ENCODE measurements at places on chromosomes 11 and 22.

GRCh38 chr22:47046411-47047065 is 284.1 kb downstream of the TBC1D22A start:
- no peak for DNase-seq

DNA sequence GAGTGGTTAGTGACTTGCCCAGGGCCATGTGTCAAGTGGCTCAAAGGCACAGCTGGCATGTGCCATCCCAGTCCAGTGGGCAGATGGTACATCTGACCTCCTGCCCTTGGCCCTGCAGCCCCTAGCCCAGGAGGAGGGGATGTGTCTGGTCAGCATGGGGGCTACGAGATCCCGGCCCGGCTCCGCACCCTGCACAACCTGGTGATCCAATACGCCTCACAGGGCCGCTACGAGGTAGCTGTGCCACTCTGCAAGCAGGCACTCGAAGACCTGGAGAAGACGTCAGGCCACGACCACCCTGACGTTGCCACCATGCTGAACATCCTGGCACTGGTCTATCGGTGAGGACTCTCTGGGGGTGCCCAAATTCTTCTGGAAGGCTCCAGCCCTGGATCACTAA is 5.7 kb upstream of the RAB1B start:
- DNase-seq = no peak

DNA sequence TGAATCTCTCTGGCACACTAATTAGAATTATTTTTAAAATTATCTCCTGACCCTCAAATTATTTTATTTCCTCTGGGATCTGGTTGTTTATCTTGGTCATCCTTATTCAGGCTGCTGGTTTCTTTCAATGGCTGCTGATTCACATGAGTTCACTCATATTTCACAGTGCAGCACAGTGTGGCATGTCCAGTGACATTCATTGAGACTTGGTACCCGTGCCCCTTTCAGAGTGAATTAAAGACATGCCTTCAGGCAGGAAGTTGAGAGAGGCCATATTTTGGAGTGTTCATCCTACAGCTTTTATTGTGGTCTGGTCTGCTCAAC is 13.5 kb downstream of the DCPS start:
- DNase-seq = no peak

DNA sequence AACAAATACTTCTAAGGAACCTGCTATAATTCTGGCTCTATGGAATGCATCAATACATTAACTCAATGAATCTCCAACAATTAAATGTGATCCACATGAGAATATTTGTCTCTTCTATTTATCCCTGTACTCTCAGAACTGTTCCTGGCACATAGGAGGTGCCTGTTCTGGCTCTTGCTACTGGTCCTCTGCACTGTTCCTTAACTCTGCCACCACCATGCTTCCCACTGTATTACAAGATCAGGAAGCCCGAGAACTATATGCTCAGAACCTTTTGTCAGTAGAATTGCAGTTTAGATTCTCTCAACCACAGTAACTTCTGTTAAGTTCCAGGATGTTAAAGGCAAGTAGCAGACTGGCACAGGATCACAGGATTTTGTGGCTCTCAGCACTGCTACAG is 376.3 kb upstream of the CCDC90B start:
- no peak for DNase-seq

DNA sequence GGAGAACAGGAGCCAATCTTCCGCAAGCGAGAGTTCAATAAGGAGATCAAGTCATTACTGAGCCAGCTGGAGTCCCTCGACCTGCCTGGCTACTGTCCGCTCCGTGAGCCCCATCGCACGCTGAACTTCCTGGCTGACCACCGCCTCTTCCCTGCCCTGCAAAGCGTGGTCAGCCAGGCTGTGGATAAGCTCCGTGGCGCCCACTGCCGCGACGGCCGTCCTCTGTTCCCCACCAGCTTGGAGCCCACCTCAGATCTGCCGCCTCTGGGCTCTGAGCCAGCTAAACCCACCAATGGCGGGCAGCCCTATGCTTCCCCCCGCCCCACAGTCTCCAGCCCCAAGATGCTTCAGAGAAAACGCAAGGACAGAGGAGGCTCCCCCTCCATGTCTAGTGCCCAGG is 2.3 kb downstream of the CCDC116 start:
- DNase-seq = no peak

- DNase-seq = no peak
Observed at GRCh38 chr22:49042877-49043859, 784.5 kb downstream of the BRD1 start.

- DNase-seq = no peak
Observed at GRCh38 chr11:8375460-8375859, 111.8 kb upstream of the LMO1 start.

DNA sequence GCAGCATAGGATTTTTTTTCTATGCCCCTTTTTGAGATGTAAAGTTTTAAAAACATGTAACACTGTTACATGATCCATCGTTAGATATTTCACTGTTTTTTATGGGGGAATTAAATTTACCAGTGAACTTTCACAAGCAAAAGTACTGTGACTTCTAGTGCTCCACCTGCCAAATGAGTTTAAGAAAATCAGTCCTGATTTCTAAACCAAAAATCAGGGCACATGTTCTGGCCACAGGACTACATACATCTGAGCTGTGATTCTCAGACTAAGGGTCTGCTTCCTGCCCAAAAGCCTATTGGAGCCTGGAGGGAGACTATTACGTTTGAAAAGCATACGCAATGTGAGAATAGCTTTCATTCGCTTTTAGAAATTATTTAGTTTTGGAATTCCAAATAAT is 22.5 kb downstream of the TMPRSS13 start:
- no peak for DNase-seq

DNA sequence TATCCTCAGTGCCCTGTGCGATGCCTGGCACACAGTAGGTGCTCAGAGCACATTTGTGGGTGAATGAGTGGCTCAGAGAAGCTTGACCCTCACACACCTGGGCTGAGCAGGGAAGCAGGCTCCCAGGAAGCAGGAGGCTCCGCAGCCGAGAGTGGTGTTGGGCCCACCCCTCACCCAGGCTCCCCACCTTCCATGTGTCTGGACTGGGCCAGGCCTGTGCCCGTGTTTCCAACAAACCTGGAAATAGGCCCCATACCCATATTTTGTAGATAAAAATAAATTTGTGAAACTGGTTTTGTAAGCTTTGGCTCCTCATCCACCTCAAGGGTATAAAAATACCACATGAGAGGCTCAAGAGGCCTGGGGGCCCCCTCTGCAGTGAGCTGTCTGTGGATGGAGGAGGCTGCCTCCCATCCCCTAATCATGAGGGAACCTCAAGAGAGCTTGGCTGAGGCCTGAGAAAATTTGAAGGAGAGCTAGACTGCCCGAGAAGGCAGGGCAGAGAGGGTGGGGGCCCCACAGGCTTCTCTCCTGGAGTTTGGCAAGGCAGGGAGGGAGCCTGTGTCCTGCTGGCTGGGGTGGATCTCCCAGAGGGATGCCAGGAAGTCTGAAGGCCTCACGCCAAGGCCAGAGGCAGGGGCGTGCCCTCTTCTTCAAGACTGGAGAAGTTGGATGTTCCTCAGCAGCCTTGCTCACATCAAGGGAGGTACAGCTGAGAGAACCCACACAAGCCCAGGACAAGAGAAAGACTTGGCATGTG is 147.0 kb upstream of the NECTIN1 start:
- DNase-seq = no peak

DNA sequence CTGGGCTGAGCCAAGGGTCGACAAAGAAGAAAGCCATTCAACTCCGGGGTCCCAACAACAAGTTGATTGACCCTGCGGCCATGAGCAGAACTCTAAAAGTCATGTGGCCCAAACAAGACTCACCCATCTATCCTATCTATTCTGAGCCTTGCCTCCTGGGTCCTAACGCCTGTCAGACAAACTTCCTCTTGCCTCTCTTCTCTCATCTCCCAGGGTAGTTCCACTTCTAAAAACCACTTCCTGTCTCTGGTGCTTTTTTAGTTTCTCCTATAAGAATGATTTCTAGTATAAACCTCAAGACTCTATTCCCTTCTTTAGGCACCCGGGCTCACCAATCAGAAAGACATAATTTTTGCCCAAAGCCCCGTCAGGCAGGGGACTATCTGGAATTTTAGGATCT is 530.2 kb downstream of the DLG2 start:
- DNase-seq = no peak

GRCh38 chr11:111194860-111195568 is 50.5 kb upstream of the POU2AF2 start:
- DNase-seq = no peak

- no peak for DNase-seq
Observed at GRCh38 chr22:46846832-46847355, 84.4 kb downstream of the TBC1D22A start.

DNA sequence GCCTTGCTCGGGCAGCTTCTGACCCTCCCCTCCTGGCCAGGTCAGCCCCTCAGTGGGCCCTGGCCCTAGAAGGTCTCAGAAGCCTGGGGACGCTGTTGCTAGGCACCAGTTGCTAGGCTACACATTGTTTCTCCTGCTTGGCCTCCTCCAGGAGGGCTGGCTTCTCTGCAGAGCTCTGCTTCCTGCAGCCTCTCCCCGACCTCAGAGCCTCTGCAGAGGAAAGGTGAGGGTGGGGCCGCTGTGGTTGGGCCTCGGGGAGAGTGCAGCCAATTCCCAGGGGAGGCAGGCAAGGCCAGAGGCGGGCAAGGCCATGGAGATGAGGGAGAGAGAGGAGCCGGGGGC is 27.6 kb upstream of the LRRC10B start:
- no peak for DNase-seq

GRCh38 chr11:121426476-121427399 is 25.4 kb upstream of the SORL1 start:
- no peak for DNase-seq

DNA sequence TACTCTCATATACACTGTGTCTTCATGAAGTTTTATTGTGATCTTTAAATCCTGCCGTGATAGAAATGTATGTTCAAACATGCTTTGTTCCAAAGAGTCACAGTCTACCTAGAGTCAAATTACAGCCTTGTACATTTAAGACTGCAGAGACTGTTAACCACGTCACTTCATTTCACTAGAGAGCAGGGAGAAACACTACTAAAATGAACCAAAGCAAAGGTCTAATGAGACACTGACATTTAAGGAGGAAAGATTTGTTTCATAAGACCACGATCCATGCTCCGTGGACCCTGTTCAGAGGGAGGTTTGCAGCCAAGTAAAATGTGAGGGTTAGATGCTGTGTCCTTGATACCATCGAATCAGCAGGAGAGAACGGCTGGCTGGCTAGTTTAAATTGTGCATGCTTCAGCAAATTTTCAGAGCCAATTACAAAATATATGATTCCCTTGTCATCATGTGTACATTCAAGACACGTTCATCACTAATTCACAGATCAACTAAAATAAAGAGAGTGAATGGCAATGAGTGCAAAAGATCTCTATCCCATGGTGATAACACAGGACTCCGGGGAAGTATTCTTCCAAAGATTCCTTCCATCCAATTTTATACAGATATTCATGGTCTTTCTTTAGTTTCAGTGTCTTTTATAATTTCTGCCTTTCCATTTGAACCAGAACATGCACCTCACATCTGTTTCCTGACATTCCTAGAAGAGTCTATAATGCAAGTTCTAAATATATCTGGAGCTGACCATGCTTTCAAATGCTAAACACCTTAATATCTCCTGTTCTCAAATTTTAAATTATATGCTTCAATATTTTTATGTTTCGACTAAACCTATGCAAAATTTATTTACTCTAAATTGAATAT is 960.9 kb upstream of the FAT3 start:
- DNase-seq = no peak

DNA sequence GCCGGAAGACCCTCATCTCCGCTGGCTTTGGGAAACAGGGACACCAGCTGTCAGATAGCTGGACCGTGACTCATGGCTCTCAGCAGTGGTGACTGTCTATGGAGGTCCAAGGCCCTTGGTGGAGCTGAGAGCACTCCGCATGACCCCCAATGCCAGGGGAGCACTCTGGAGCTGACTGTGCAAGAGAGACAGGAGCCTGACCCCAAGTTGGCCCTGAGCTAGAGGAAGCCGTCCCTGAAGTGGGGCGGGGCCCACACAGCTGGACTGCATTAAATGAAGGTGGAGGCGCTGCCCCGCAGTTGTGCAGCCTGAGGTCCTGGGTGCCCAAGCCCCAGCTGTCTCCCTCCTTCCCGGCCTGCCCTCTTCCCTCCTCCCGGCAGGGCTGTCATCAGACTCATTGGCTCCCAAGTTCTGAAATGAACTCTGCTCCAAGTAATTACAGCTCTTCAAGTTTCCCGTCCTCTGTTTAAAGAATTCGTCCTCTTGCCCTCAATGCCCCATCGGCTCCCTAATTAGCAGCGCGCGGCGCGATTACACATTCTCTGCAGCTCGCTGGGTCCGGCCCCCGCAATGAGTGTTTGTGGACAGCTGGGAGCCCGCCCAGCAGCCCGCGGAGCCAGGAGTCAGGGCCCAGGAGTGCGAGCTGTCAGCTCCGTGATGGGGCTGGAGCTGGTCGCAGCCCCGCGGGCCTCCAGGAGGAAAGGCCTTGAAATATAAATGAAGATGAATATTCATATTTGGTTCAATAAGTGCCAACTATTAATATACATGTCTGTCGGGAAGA is 93.2 kb upstream of the LMO1 start:
- DNase-seq = no peak

- DNase-seq = no peak
Observed at GRCh38 chr11:108508653-108509593, 10.7 kb upstream of the POGLUT3 start.

DNA sequence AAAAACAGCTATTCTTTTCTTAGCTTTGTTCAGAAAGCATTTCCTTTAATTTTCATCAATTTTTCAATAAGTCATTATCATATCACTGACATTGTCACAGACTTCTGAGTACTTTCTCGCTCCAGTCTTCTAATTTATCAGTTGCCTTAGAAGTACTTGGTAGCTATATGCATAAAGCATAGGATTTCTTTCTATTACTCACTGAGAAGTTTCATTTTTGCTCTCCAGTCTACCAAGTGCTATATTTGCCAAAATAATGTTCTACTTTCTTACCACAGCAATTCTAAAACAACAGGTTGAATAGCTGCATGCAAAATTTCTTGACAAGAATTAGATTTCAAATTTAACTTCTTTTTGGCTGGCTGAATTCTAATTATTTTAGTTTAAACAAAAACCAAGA is 116.3 kb downstream of the STK33 start:
- no peak for DNase-seq

DNA sequence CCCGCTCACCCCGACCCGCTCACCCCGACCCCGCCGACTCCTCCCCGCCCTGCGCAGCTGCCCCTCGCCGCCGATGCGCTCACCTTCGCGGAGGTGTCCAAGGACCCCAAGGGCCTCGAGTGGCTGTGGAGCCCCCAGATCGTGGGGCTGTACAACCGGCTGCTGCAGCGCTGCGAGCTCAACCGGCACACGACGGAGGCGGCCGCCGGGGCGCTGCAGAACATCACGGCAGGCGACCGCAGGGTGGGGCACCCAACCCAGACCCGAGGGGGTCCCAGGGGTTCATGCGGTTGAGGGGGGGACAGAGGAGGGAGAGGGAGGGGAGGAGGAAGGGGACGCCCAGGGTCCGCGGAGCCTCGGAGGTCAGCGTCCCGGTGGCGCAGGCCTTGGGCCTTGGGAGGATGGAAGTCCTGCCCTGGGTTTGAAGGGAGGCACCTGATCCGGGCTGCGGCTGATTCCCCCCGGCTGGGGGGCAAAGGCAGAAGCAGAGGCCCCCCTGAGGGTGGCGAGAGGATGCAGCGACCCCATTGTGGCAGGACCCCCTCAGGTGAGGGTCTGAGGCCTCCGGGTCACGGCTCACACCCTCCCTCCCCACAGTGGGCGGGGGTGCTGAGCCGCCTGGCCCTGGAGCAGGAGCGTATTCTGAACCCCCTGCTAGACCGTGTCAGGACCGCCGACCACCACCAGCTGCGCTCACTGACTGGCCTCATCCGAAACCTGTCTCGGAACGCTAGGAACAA is 9.2 kb downstream of the PKP3 start:
- no peak for DNase-seq

Data from gastrocnemius medialis (tissue), 4 donors.